Cerebellar nuclear complex (tissue), 1 donor: ENCODE measurements at places on chromosomes 3 and 15.

DNA sequence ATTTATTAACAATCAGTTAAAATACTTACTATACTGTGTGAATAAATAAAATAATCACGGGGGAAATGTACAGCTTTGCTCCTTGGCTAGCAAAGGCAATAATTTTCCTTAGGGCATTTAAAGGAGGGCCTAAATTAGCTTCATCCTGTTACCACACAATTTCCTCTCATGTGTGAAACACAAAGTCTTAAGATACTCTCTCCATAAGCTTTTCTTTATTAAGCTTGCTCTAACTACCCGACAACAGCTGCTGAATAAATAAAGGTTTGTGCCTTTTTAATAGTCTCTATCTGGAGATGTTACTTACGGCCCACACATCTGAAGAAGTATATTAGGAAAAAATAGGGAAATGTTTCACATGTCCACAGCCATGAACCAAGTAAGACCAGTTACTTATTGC lies 29.7 kb downstream of the ZNF106 start:
- no peak for DNase-seq

- DNase-seq: no peak
These were observed 306.2 kb upstream of the DPPA4 start for GRCh38 chr3:109643590-109643989.

- DNase-seq: no peak
These were observed 115.6 kb downstream of the EOMES start for GRCh38 chr3:27606537-27606936.

DNA sequence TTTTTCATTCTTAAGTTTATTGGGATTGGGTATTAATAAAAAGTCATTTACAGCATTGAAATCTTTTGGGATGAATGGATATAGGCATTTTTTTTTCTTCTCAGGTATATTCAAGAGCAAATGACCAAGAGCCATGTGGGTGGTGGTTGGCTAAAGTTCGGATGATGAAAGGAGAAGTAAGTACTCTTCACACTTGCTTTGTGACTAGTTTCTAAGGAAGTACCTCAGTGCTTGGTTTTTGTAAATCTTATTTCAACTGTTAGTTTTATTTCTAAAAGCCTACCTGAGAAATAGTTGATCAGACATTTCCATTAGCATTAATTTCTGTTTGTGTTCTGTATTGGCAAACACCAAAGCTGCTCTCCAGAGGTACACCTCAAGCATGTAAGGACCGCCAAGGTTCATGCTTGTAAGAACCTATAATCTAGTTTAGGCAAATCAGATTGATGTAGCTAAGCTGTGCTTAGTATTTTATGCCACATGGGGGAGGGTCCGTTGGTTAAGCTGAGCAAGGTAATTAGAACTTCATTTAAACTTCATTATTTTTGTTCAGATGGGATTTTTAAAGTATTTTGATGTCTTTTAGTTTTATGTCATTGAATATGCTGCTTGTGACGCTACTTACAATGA lies 35.4 kb downstream of the FXR1 start:
- DNase-seq: no peak

GRCh38 chr3:32499585-32499984 lies 3.1 kb downstream of the CMTM6 start:
- no peak for DNase-seq

- DNase-seq: no peak
These were observed 165.1 kb upstream of the GOLIM4 start for GRCh38 chr3:168260859-168261258.

DNA sequence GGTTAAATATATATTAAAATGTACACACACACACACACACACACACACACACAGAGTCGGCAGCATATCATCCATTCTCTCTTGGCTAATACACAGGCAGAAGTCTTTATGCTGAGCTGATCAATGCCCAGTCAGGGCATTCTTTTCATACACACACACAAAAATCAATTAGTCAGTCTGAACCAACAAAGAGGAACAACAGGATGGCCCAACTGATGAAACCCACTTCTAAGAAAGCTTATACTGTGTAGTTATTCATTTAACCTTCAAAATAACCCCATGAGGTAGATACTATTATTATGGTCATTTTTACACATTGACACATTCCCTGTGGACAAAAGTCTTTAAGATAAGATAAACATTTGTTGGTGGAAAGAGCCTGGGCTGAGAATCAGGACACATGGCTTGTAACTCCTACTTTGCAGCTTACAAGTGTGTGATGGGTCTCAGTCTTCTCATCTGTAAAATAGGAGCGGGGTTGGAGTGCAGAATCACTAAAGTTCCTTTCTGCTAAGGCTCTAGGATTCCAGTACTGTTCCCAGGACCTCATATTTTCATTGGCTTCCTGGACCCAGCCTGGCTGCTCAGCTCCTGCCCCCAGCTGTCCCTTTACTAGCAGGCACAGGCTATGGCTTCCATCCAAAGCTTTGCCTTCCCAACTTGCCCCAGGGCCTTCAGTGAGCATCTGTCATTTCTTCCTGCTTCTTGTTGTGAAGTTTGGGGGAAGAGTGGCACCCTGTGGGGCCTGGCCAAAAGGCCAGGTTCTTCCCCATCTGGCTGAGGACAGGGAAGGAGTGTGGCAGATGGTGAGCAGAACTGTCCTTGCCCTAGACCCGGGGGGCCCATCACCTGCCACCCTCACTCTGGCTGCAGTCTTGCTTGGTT lies 27.2 kb upstream of the GLCE start:
- peak; percentile 95 for DNase-seq

- no peak for DNase-seq
These were observed 455.6 kb downstream of the TBL1XR1 start for GRCh38 chr3:176741664-176742047.

- DNase-seq: no peak
These were observed 19.1 kb upstream of the DNAAF4 start for GRCh38 chr15:55527150-55527549.

GRCh38 chr15:82624008-82624407 lies 23.2 kb downstream of the CPEB1 start:
- DNase-seq: no peak

GRCh38 chr15:43134157-43134635 lies 810 bp downstream of the TMEM62 start:
- no peak for DNase-seq

GRCh38 chr15:28945626-28946230 lies 60.0 kb downstream of the APBA2 start:
- DNase-seq: no peak

DNA sequence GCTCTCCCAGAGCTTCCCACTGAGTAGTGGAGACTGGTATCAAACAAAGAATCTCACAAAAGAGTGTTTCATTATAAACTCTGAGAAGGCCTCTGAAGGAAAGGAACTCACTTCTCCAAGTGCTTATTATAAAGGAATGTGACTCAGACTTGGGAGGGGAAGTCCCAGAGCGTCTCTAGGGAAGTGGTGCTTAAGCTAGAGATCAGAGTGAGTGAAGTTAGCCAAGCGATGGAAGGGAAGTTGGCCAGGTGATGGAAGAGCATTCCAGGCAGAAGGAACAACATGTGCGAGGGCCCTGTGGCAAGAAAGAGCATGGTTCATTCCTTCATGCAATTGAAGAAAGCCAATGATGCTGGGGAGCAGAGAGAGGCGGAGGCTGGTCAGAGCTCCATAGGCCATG lies 2.3 kb downstream of the XYLB start:
- no peak for DNase-seq

- DNase-seq: no peak
These were observed 1.0 kb downstream of the CGGBP1 start for GRCh38 chr3:88057630-88058305.

GRCh38 chr15:96893159-96893906 lies 562.8 kb downstream of the NR2F2 start:
- no peak for DNase-seq

DNA sequence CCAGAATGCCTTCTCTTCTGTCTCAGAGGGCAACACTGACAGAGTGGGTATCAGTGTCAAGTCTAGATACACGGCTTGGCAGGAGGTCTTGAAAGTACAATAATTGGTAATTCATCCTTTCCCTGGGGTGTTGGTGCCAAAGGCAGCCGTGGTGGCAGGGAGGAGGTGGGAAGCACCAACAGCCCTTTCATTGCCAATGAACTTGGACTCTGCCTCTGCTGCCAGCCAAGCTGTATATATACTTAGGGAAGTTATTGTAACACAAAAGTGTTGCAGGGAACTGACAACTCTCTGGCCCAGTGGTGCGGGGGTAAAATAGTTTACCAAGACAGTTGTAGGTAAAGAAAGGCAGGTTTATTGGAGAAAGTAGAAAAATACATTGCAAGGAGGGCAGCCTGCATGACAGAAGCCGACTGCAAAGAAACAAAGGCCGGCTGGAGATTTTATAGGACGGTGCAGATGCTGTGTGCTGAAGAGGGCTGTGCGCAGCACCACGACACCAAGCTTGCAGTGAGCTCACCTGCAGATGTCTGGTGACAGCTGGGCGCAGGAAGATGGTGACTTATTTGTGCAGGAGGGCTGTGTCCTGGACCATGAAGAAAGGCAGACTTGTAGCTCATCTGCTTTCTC lies 4.0 kb upstream of the FAM3D start:
- no peak for DNase-seq

DNA sequence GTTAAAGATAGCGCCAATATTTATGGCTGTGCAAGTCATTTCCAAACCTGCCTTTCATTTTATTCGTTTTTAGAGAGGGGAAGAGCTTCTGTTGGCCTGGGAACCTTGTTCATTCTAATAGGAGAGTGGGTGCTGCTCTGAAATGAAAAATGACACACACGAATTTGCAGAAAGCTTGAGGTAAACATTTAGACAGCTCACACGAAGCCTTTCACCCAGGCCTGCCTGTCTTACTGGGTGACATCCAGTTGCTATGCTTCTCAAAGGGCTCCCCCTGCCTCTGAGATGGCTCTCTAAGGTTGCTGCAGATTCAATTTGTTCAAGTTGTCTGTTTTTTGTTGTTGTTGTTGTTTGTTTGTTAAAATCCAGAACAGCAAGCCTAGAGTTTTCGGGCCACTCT lies 18.2 kb downstream of the PEX5L start:
- DNase-seq: no peak

GRCh38 chr3:134180761-134181160 lies 69.9 kb downstream of the RYK start:
- no peak for DNase-seq

GRCh38 chr15:69224383-69224782 lies 63.9 kb downstream of the GLCE start:
- DNase-seq: no peak

DNA sequence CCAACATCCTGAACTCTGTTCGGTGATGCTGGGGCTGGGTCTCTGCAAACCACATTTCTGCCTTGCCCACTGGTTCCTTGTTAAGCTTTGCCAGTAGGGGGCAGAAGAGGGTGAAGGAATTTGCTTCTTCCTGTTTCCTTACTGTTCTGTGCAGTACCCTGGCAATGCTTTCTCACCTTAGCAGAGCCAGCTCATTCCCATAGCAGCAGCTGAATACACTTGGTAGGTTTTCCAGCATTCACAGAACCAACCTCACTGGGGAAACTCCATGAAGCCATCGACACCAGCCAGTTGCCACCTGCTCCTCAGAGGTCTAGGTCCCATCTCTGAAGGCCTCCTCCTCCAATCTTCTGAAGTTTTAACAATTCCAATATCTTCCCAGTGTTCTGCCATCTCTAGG lies 308.4 kb downstream of the PDCD6IP start:
- DNase-seq: no peak

- no peak for DNase-seq
These were observed 2.3 kb downstream of the SERP1 start for GRCh38 chr3:150544041-150544440.

DNA sequence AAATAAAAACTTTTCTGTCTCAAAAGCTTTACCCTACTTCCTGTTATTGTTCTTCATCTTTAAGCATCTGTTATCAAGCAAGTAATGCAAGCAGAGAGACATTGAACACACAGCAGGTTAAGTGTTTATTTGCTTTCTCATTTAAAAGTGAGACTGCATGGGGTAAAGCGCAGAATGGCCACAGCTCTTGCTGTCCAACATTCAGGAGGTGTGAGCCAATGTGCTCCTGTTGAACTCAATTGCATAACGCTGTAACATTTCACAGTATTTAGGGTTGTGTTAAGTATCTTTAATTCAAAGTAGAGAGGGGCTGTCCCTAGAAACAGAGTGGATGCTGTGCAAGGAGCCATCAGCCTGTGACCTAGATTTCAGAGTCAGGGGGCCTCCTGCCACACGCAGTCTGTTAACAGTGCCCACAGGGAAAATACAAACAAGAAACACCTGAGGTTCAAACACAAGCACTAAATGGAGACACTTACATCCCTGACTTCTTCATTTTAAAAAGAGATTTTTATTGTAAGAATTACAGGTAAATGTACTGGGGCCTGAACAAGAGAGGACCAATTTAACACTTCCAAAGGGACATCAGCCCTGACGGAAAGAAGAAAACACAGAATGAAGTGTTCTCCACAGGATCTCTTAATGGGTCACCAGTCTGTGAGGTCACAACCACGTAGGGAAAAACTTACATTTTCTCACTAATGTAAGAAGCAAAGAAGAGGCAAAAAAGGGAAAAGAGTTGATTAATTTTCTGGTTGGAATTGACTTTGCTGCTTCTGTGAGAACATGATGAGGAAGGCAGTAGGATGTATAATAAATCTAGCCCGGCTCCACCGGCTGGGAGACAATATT lies 815.1 kb downstream of the VGLL3 start:
- DNase-seq: no peak

- no peak for DNase-seq
These were observed 771.6 kb downstream of the DIPK2A start for GRCh38 chr3:144743225-144743668.

DNA sequence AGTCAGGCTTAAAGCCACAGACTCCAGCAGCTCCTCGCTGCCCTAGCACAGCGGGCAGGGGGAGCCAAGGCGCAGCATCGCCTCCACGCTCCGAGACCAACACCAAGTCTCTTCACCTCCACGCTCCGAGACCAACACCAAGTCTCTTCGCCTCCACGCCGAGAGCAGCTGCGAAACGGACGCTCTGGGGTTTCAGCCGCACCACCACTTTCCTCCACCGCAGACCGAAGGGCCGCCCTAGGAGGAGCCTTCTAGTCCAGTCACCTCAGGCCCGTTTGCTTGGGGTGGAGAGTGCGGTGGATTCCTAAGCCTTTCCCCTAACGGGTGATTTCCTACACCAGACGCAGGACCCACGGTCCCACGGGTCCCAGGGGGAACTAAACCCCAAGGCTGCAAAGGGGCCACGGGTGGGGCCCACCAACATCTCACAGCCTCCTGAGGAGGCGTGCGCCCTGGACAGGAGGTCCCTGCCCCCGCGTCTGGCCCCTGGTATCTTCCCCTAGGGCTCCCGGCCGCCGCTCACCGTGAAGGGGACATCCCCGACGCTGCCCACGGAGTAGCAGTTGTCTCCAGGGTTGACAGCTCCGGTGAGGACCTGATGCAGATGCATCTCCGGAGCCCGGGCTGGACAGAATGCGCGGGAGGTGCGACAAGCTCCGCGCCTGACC lies 501 bp downstream of the DMXL2 start:
- DNase-seq: peak; percentile 39

DNA sequence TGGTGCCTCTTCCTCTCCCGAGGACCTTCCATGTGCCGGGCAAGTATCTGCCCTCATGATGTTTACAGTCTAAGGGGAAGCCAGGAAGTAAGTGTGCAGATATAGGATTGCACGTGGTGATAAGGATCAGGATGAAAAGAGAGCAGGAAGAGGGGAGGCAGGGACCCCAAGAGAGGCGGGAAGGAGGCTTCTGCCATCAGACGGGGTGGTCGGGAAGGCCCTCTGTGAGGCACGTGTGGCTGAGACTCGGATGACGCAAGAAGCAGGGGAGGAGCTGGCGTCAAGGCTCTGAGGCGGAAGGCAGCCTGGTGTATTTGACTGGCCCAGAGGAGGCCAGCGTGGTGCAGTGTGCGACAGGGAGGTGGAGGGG lies 762 bp upstream of the IQSEC1 start:
- DNase-seq: no peak
